Forelimb muscle (tissue), 1 donor: ENCODE measurements at places on chromosomes 7 and 10. TPM values are rescaled to one million over a fixed set of nuclear protein-coding genes. Genes with fewer than 3 reads are reported as not detected.

The TBX20 gene
- not detected for polyA plus RNA-seq

The SPDYE16 gene
- polyA plus RNA-seq: 2.7 TPM

The GRID2IP gene
- 0.10 TPM for polyA plus RNA-seq

The COX15 gene
- polyA plus RNA-seq: 29.8 TPM

The ATRNL1 gene
- polyA plus RNA-seq: 0.71 TPM

The HOXA5 gene
- 19.1 TPM for polyA plus RNA-seq

The PTPN12 gene
- 54.2 TPM for polyA plus RNA-seq

The CD36 gene
- polyA plus RNA-seq: 333 TPM

The PODXL gene
- 75.3 TPM for polyA plus RNA-seq
